ENCODE measurements at places on chromosomes 6 and 20.

DNA sequence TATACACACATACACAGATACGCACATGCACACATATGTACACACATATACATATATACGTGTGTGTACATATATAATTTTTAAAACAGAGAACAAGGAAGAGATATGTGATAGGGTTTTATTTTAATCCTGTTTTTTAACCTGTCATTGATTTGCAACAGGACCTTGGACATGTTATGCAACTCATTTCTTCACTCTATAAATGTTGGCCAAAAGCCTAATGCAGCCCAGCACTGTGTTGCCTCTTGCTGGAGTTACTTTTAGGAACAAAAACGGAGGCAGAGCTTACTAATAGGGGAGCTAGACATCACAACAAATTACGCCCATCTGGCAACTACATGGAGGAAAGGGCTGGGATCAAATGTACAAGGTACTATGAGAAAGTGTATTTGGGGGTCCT, 179.9 kb upstream of the TAB2 start:
- DNase-seq: no peak

DNA sequence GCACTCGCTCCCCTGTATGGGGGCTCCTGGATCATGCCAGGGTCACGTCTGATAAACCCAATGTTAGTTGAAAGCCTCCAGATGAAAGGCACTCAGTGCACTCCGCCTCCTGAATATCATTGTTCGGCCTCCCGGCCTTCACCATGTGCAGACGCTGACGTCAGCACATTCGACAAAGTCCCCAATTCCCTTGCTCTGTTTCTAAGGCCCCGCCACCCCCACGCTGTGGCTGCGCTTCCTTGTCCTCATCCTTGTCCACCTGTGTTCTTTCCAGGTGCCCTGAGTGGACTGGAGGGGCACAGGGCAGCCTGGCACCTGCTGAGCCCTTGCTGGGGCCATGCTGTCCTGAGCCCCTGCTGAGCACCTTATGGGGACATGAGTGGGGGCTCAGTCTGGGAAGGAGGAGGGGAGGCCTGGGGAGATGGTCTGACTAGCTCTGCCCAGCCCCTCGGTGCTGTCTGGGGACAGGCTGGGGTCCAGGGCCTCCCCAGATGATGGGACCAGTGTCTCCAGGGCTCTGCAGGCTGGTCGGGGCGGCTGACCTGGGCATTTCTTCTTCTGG, 9.8 kb upstream of the BHLHE23 start:
- no peak for DNase-seq

DNA sequence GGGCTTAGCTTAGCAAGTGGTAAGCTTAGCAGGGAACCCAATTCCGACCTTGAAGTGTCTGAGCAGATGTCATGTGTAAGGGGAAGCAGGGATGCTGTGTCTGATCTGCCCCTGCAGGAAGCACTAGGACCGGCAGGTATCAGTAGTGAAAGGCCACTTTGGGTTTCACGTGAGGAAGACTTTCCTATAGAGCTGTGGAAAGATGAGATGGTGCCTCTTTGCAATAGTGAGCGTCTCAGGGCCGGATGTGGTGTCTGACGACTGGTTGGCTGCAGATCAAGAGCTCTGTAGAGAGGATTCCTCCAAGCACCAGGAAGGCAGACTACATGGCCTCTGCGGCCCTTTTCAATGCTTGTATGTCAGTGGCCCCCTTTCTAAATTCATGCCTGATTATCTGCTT, 98.3 kb downstream of the TIAM2 start:
- DNase-seq: no peak

DNA sequence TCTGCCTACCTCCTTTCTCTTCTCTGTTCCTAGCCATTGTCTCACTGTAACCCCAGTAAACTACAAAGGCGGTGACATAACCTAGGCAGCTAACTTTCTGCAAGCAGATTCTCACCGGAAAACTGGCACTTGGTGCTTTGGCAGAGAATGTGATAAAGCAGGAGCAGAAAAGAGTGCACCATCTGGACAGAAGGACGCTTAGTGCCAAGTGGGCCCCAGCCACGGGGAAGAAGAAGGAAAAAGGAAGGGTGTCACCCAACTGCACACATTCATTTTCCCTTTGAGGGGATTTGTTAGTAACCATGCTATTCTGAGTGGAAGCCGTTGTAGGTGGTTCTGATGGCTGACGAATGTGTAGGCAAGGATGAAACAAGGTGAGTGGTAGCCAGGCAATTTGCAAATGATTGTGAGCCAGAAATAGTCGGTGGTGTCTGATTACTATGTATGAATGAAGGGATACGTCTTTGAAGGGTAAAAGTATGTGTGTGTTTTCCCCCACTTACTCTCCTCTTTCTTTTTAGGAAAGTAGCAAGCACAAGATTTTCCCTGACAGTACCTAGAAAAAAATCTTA, 148.3 kb upstream of the STXBP5 start:
- no peak for DNase-seq

DNA sequence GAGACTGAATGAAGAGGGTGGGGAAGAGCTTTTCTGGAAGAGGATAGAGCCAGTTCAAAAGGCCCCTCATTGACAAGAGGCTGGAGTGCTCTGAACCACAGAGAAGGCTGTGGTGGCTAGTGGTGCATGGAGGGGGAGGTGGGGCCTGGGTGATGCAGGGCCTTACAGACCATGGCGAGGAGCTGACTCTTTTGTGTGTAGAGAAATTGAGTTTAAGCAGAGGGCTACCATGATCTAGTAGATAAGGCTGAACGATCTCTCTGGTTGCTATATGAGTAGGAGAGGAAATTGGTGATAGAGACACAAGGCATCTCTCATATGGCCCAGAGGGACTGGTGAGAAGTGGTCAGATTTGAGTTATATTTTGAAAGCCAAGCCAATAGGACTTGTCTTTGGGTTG, 137.6 kb downstream of the UST start:
- no peak for DNase-seq

GRCh38 chr6:72863131-72863530, 241.3 kb downstream of the KCNQ5 start:
- DNase-seq: no peak

- DNase-seq: no peak
Observed at GRCh38 chr6:157036245-157036711, 259.1 kb downstream of the ARID1B start.

- no peak for DNase-seq
Observed at GRCh38 chr6:124234801-124235200, 431.1 kb downstream of the NKAIN2 start.

DNA sequence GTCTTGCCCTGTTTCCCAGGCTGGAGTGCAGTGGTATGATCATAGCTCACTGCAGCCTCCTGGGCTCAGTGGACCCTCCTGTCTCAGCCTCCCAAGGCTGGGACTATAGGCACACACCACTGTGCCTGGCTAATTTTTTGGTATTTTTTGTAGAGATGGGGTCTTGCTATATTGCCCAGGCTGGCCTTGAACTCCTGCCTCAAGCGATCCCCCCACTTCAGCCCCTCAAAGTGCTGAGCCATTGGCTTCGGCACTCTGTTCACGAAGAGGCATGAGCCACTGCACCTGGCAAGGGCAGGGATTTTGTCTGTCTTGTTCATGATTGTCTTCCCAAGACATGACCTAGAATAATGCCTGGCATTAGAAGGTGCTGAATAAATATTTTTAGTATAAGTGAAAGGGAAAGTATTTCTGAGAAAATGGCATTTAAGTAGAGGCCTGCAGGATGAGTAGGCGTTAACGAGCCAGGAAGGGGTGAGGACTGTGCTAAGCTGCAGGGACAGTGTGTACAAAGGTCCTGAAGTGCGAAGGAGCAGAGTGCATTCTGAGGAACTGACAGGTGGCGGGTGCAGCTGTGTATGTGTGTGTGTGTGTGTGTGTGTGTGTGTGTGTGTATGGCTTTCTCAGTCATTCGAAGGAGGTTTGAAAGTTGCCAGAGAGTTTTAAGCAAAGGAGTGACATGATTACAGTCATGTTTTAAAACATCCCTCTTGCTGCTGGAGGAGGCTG, 43.0 kb downstream of the VEGFA start:
- DNase-seq: no peak

DNA sequence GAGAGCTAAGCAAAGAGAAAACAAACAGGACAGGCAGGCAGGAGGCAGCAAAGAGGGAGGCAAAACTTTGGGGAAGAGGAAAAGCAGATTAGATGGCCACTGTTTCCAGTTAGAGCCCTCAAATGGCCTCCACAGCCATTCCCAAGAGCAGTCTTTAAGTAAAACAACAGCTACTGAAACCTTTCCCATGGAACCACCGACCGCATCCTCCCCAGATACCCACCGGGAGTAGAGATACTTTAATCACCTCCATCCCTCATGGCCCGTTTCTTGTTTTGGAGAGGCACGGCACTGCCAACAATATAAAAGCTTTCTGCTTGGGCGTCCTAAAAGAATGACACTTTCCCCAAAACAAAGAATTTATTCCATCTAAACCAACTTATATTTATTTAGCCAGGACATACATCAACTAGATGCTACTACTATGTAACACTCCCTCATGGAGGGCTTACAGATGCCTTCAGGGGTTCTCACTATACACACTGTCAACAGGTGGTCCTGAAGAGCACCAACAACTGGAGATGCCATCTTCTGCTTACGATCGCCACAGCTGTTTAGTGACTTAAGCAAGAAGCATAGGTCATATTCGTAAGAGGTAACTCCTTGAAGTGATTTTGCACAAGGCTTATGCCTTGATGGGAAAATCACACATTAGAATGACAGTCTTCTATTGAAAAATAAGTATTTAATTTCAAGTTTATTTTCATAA, 43.4 kb downstream of the CNKSR3 start:
- no peak for DNase-seq

DNA sequence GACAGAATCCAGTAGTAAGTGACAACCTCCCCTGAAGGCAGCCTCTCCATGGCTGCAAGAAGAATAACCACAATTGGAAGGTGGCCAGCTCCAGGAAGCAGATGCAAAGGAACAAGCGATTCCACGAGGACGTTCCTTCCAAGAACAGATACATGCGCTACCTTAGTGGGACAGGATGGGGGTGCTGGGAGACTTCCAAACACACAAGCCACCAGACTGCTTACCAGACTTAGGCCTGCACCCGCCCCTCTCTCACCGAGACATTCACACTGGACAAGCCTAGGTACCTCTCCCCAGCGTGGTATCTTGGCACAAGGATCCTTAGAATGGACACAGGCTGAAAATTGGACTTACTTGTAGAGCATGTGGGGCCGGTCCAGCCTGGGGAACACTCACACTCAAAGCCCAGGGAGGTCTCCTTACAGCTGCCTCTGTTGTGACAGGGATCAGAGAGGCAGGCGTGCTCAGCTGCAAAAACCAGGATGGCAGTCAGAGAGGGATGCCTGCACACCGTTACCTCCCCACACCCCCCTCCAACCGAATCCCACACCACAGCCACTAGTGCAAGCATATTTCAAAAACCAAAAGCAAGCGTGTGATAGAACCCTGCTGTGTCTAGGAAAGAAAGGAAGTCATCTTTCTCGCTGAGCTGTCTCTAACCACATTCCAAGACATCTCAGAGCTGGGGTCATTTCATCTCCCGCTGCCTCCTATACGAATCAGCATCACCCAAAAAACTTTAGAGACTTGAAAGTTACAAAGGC, 22.4 kb downstream of the JAG1 start:
- no peak for DNase-seq

GRCh38 chr6:40477246-40478126, 109.7 kb downstream of the LRFN2 start:
- peak; percentile 2 for DNase-seq

DNA sequence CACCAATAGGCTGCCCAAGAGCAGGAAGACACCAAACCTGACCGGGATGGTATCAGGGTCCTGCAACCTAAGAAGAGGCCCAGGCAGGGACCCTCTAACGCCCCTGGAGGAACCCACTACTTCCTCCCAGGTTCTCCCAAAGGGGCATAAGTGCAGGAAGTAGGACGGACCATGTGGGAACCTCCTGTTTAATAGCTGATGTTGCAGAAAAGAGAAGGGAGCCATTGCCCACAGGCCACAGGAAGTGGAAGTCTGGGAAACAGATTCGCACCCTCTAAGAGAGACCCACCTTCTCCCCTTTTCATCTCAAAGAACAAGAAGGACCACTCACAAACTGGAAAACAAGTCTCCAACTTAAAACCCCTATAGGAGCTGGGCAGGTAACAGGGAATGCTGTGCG, 18.1 kb downstream of the PREX1 start:
- no peak for DNase-seq

GRCh38 chr6:18323935-18324705, 59.8 kb upstream of the DEK start:
- DNase-seq: peak; percentile 14

DNA sequence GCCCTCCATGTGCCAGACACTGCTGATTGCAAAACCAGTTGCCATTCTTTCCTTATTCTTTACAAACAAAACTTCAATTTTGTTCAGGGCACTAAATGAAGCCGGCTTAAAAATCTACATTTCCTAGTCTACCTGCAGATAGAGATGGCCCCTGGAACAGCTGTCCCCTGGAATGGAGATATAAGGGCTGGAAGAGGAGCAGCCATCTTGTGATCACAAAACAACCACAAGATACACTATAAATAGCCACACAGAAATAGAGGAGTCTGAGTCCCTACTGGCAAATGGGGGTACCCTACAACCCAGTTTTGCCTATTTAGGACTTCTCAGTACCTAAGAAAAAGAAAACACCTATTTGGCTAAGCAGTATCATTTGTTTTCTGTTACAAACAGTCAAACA, 115.9 kb upstream of the BEND6 start:
- no peak for DNase-seq

- DNase-seq: no peak
Observed at GRCh38 chr6:16437095-16437494, 198.7 kb downstream of the GMPR start.

- DNase-seq: no peak
Observed at GRCh38 chr6:161370880-161371279, 97.0 kb upstream of the AGPAT4 start.

All from SHP77 treated with DMSO at 0.1 percent for 48 hours (cell line).